ENCODE measurements at places on chromosomes 2 and 18. TPM values are rescaled to one million over a fixed set of nuclear protein-coding genes. Genes with fewer than 3 reads are reported as not detected.

KIF1A gene
- total RNA-seq: 0.29 TPM

PLEK gene
- total RNA-seq: 3.8 TPM

DNA sequence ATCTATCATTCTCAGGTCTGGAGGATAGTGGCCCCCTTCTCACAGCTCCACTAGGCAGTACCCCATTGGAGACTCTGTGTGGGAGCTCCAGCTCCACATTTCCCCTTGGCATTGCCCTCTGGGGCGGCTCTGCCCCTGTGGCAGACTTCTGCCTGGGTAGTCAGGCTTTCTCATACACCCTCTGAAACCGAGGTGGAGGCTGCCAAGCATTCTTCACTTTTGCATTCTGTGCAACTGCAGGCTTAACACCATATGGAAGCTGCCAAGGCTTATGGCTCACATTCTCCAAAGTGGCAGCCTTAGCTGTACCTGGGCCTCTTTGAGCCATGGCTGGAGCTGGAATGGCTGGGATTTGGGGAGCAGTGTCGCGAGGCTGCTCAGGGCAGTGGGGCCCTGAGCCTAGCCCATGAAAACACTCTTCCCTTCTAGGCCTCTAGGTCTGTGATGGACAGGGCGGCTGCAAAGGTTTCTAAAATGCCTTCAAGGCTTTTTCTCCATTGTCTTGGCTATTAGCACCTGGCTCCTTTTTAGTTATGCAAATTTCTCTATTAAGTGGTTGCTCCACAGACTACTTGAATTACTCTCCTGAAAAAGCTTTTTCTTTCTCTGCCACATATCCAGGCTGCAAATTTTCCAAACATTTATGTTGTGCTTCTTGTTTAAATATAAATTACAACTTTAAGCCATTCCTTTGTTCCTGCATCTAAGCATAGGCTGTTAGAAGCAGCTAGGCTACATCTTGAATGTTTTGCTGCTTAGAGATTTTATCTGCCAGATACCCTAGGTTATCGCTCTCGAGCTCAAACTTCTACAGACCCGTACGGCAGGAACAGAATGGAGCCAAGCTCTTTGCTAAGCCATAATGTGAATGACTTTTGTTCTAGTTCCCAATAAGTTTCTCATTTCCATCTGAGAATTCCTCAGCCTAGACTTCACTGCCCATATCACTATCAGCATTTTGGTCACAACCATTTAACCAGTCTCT lies 206.5 kb downstream of the CPS1 start:
- no peak for DNase-seq

- no peak for DNase-seq
Observed at GRCh38 chr2:46390901-46391395, 88.4 kb upstream of the TMEM247 start.

TMEM247 gene
- not detected for total RNA-seq

GRCh38 chr2:227280895-227281294 lies 44.2 kb upstream of the MFF start:
- DNase-seq: peak; percentile 18

DNA sequence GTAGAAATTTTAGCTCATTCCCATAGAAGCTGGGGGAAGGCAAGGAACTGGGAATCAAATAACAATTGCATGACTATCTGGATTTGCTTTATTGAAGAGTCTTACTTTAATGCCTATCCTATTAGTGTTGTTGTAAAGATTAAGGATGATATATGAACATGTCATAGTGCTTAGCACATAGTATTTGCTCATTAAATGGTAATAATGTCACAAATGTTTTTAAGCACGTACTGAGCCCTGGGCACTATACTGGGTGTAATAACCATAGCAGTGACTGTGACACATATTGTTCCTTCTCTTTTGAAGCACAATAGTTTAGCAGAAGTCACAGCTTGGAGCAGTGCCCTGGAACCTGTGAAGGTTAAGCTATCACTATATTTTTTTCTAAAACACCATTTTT lies 47.2 kb upstream of the DTNB start:
- no peak for DNase-seq

- DNase-seq: peak; percentile 67
Observed at GRCh38 chr2:162749994-162750393, 88.6 kb downstream of the KCNH7 start.

DNA sequence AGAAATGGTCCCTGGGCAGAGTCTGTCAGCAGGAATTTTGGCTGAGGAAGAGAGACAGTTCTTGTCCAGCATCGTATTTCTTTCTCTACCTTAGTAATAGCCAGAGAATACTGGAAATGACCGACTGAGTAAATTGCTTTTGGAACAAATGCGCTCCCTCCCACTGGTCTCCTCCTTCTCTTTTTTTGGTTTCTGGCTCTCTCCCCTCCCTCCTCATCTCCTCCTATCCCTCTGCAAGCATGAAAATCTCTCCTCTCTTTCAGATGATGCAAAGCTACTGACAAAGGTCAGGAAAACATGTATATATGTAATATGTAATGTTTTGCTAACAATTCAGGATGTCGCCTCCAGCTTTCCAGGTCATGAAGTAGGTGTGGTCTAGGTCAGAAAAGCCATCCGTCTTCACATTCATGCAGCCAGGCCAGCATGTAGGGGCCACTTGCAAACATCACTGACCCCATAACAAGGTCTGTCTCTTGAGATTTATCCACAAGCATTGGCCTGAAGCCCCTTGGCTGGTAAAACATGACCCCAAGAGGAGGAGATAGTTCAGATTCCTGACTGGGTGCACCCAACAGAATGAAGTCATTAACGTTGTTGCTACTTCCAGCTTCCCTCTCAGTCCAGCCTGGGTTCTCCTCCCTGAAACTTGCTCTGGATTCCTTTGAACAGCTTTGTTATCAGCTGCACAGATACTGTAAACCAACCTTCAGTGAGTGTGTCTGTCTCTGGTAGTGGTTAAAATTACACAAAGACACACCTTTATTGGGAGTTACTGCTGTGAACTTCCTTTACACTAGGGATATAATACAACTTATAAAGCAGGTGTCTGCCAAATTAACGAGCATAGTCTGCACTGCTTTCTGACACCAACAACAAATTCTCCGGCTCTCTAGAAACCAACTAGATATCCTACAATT lies 864.4 kb upstream of the KLHL29 start:
- DNase-seq: peak; percentile 65

DNA sequence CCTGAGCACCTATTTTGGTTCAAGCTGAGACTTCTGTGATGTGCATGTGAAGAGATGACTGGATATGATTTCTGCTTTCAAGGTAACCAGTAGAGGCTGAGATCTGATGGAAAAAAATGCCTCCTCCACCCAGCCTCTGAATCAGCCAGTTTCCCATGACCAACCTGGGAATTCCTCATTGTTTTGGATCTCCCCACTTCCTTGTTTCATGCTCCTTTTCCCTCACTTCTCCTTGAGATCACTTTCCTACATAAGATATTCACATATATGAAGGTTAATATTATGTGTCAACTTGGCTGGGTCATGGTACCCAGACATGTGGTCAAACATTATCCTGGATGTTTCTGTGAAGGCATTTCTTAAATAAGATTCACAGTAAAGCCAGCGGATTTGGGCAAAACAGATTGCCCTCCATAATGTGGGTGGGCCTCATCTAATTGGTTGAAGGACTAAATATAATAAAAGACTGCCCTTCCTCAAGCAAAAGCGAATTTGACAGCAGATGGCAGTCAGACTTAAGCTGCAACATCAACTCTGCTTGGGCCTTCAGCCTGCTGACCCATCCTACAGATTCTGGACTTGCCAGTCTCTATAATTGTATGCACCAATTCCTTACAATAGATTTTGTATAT lies 379.4 kb downstream of the TNS1 start:
- no peak for DNase-seq

CCDC68 gene
- 90.5 TPM for total RNA-seq

- no peak for DNase-seq
Observed at GRCh38 chr2:153287109-153287801, 191.3 kb downstream of the RPRM start.

POU3F3 gene
- not detected for total RNA-seq

GRCh38 chr2:150400849-150401248 lies 86.6 kb downstream of the RND3 start:
- no peak for DNase-seq

GRCh38 chr18:40877096-40877495 lies 1077.9 kb upstream of the PIK3C3 start:
- no peak for DNase-seq

GRCh38 chr2:144876013-144876412 lies 356.1 kb upstream of the ZEB2 start:
- no peak for DNase-seq

DNA sequence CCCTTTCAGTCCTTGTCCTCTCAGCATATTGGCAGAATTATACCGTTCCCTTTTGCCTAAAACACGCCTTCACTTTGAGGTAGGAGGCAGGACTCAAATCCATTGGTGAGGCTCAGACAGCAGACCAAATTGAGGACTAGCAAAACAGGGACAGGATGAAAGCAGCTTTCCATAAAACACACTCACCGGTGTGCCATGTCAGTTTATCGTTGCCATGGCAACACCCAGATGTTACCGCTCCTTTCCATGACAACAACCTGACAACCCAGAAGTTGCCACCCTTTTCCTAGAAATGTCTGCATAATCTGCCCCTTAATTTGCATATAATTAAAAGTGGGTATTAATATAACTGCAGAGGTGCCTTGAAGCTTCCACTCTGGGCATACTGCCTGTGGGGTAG lies 730.4 kb downstream of the METTL4 start:
- no peak for DNase-seq

- DNase-seq: peak; percentile 66
Observed at GRCh38 chr2:239245872-239246721, 154.7 kb downstream of the HDAC4 start.

STEAP3 gene
- 9.7 TPM for total RNA-seq

DNA sequence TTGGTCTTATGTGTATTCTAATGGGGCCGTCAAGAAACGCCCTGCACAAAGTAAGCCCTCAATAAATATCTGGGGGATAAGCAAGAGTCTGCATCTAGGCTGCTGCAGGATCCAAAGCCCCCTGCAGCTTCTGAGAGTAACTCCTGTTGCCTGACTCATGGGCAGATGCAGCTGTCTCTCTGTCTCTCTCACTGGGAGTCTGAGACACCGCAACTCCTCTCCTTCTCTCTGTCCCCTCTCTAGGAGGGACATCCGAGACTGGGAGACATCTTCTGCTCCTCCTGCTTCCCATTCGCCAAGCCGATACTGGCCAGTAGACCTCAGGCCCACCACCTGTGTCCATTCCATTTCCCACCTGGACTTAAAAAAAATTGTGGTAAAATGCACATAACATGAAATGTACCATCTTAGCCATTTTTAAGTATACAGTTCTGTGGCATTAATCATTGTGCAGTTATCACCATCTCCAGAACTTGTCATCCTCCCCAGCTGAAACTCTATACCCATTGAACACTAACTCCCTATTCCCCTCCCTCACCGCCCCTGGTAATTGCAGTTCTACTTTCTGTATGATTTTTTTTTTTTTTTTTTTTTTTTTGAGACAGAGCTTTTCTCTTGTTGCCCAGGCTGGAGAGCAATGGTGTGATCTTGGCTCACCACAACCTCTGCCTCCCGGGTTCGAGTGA lies 20.1 kb downstream of the DYSF start:
- DNase-seq: no peak

QPCT gene
- not detected for total RNA-seq

GRCh38 chr2:215931256-215931903 lies 82.0 kb downstream of the MREG start:
- DNase-seq: peak; percentile 53

GRCh38 chr2:145750612-145751011 lies 1230.7 kb upstream of the ZEB2 start:
- DNase-seq: no peak

DNA sequence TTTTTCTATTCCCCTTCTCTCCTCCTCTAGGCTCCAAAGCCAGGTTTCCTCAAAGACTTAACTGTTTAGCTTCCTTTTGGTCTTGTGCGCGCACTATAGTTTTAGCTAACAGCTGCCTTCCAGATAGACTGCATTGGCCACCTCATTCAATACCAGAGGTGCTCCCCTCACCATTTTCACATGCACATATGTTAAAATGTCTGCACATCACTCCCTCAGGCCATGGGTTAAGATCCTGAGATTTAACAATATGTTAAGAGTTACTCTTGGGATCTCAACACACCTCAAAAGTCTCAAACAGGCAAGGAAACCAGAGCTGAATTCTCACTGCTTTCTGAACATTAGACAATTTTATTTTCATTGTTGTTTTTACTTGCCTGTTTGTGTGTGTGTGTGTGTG lies 80.8 kb upstream of the MAP3K20 start:
- DNase-seq: no peak

DNA sequence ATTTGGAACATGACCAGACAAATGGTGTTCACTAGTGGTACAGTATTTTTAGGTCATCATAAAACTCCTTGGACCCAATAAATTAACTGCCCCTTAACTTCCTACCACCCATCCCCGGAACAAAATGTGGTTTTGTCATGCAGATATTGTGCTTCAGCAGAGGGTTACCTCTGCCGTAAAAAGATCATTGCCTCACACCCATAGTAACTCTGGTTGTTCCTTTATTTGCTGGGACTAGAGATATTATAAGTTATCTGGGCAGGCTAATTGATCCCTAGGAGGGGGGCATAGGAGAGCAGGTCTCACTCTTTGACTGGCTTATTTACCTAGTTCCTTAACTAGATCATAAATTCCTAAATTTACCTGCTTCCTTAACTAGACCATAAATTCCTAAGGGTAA lies 1343.9 kb upstream of the CHAC2 start:
- no peak for DNase-seq

GRCh38 chr18:48136827-48137373 lies 206.4 kb upstream of the SMAD2 start:
- peak; percentile 74 for DNase-seq

CIB4 gene
- total RNA-seq: not detected

GRCh38 chr2:20384953-20385352 lies 34.3 kb upstream of the PUM2 start:
- DNase-seq: no peak

- DNase-seq: no peak
Observed at GRCh38 chr2:109423556-109424359, 190.0 kb downstream of the SEPTIN10 start.

PCARE gene
- not detected for total RNA-seq

DNA sequence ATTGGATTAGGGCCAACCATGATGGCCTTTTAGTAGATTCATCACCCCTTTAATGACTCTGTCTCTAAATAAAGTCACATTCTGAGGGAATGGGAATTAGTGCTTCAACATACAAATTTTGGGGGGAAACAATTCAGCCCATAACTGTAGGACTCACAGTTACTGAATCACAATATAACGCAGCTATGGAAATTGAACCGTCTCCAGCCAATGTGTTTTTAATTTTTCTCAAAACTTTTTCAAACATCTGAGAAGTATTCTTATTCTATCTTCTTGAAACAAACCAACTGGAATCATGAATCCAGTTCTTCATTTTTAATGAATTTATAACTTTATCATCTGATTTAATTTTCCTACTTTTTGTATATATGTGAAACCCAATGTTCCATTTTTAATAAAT lies 373.1 kb upstream of the SYT4 start:
- no peak for DNase-seq

INPP5D gene
- total RNA-seq: 564 TPM

ITGAV gene
- 201 TPM for total RNA-seq

GRCh38 chr2:25851740-25852503 lies 26.4 kb downstream of the ASXL2 start:
- peak; percentile 86 for DNase-seq
